Activated effector memory CD4-positive, alpha-beta T cell treated with anti-CD3 and anti-CD28 coated beads, Interleukin-2, amount 50 U/mL, for 16 hours (primary cell): ENCODE measurements at places on chromosomes 12 and 14.

GRCh38 chr14:48735607-48736006, 850.6 kb downstream of the RPS29 start:
- no peak for DNase-seq

DNA sequence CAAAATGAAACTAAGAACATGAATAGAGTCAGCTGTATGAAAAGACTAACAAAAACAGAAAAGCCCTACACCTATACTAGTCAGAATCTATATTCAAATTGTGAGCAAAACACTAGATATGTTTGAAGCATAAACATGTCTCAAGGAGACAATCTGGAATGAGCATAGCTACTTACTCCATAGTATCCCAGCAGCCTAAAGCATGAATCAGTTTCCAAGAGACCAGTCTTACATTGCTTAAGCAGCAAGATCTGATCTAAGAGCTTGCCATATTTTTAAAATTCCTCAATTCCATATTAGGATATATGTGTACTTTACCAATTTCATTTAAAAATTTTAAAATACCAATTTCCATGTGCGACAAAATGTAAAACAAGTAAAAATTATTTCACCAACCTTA, 7.7 kb downstream of the CAPS2 start:
- no peak for DNase-seq

DNA sequence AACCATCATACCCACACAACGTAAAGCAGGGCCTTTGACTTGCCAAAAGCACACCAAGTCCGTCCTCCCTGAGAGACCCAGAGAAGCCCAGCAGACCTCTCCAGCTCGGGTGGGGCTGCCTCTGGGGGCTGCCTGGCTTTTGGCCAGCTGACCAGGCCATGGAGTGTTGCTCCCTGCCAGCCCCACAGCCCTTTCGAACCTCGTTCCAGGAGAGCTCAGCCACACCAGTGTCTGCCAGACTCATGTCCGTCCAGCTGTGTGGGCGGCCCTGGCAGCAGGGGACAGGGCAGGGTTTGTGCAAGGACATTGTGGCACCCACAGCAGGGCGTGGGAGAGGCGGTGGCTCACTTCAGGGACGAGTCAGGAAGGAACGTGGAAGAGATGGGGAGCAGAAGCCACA, 22.6 kb upstream of the IRF2BPL start:
- DNase-seq, result no peak

GRCh38 chr14:68518166-68518565, 274.7 kb downstream of the ZFP36L1 start:
- no peak for DNase-seq

DNA sequence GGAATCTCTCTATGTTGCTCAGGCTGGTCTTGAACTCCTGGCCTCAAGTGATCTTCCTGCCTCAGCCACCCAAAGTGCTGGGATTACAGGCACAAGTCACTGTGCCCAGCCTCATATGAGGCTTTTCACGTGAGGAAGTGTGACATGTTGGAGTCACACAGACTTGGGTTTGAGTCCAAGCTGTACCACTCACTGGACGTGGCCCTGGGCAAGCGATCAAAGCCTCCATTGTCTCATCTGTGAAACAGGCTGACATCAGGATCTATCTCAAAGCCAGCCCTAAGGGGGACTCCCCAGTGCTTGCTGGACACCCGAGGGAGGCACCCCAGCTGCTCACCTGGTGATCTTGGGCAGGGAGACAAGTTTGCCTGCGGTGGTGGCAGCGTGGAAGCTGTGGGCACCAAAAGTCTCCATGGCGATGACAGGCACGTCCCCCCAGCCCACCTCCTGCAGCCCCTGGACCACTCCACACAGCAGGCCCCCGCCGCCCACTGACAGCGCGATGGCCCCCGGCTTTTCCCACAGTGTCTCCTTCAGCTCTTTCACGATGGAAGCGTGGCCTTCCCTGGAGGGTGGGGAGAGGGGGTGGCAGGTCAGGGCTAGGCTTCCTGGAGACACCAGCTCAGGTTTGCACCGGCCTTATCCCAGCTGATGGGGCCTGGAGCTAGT, 6.7 kb downstream of the SDS start:
- no peak for DNase-seq

DNA sequence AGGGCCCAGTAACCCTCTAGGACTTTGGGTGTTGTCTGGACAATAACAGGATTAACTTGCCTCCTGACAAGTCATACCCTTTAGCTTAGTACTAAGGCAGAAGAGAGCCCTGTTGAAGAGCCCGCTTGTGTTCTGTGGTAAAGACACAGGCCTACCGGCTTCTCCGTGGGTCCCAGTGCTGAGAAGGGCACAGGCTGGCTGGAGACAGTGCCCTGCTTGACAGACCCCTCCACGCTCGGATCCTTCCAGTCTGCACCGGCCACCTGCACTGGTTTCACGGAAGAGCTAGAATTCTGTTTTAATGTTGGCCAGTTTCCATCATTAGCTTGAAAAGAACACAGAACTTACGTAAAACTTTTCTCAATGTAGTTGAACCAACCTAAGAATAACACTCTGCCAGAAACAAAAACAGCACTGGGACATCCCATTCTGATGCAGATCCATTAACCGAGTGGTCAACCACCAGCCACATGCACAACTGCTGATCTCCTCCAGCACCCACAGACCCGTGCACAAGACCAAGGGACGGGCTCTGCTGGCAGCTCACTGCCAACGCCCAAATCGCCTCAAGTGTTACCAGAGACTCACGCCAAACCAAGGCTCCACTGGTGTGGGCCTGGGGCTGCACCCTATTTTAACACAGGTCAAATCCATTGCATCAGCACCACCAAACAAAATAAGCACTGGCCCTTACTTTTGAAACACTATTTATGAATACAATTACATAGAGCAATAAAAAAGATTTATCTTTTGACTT, 27.1 kb downstream of the ZFYVE21 start:
- no peak for DNase-seq

DNA sequence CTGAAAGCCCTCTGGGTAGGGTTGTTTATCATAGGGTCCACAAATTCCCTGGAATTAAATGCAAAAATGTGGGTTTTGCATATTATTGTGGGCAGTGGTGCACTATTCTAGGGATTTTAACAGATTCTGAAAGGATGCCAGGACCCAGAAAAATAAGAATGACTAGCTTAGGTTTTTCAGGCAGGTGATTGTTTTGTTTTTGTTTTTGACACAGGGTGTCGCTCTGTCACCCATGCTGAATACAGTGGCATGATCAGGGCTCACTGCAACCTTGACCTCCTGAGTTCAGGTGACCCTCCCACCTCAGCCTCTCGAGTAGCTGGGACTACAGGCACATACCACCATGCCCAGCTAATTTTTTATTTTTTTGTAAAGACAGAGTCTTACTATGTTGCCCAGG, 19.2 kb downstream of the GALNT6 start:
- DNase-seq, result no peak

DNA sequence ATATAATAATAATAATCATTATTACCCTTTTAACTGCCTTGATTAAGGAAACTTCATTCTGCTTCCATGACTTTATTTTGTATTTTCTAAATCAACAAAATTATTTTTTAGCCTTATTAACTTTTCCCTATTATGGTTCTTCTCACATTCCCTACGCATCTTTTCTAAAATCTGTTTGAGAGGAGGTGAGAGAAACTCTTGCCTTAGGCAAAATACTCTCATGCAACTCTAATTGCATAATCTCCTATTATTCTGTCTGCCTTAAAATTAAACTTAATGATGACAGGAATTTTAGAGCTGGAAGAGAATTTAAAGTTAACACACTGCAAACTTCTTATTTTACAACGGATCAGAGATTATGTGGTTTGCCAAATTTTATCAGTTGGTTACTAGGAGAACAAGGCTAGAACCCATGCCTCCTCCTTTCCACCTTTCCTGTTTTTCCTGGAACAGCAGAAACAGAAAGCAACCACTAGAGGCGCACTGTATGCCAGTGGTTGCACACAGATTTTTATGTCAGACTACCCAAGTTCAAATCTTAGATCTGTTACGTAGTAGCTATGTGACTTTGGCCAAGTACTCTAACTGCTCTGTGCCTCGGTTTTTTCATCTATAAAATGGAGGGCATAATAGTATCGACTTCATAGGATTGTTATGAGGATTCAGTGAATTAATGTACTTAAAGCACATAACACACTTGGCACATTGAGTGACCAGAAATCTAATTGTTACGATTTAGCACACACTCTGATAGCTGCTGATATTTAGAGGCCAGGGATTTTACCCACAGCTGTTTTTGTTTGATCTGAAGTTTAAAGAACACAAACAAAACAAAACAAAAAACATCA, 4.3 kb upstream of the BRMS1L start:
- DNase-seq, result no peak

GRCh38 chr12:39287817-39288216, 155.1 kb downstream of the KIF21A start:
- DNase-seq, result no peak

DNA sequence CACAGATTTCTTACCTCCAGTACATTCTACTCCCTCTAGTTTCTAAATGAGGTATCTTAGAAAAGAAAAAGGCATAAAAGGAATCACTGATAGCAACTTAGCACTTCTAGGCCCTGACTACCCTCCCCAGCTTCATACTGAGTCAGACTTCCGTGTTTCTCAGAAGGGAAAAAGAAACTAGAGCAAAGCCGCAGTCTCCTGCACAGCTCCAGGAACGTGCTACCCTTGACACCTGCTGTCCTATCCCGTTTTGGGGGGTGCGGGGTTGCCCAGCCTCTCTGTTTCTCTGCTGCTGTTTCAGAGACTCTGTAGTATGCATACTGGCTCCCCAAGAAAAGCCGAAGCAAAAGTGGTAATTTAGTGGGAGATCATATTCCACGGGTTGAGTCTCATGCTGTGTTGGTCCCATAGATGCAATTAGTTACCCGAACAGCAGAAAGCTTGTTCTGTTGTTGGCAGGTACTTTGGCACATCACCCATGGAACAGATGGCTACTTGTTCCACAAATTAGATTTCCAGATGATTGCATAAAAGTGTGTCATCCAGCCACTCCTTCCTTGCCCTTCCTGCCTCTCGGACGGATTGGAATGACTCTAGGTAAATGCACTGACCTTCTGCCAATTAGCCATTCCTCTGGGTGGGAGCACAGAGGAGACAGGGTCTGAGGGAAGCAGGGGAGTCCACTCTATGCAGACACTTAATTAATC, 438.1 kb downstream of the FUT8 start:
- peak; percentile 84 for DNase-seq

DNA sequence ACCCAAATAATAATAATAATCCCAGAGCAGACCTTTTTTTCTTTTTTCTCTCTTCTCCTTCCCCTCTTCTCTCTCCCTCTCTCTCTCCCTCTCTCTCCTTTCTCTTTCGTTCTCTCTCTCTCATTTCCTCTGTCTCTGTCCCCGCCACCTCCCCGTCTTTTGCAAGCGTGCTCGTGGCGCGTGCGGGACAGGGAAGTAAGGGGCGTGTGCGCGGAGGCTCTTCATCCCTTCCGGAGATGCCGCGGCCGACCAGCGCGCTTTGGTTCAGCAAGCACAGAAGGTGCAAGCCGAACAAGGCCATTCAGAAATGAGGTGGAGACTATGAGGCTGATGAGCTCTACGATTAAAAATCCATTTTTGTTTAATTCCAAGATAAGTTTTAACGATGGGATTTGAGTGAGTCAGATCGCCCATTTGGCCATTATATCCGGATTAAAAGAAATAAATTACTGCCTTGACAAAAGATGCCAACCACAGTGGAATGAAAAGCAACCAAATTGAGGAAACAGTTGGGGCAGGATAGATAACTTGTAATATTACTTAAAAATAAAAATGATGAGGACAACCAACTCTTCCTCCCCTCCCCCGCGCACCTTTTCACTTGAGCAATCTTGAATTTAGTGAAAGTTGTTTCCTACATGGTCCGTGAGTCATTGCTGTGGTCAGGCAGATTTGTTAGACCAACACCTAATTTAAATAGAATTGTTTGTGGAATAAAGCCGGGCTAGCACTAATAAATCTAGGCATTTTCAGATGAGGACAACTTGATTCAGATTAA, 1.2 kb upstream of the AMIGO2 start:
- DNase-seq, result peak; percentile 79

DNA sequence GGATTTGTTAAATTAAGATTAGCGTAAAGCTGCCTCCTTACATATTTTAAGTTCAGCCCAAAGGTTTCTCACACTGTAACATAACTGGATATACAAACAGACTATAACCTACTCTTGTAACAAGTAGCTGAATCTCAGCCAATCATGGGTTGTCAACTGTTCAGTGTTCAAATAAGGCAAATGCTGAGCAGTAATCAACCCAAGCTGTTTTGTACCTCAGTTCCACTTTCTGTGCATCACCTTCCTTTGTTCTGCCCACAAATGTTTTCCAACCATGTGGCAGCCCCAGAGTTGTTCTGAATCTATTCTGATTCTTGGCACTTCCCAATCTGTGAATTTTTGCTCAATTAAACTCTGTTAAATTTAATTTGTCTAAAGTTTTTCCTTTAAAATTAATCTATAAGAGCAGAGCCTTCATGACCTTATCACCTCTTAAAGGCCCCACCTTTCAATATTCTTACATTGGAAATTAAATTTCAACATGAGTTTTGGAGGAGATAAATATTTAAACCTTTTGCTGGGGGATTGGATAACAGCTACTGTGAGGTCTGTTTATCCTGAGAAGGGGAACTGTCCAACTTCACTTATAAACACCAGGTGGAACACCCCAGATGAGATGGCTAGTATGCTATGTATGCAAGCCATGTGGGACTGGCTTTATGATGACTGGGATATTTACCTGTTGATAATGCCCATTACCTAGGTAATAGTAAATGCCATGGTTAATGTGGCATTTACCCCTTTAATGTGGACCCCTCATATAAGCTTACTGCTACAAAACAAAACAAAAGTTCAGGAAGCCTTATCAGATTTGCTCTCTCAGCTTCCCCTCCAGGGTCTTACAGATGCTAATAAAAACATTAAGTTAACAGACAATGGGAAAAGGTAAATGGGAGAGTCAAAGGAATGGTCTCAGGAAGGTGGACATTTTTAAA, 42.2 kb upstream of the ARID2 start:
- no peak for DNase-seq

GRCh38 chr12:88764781-88765480, 184.7 kb upstream of the KITLG start:
- no peak for DNase-seq

DNA sequence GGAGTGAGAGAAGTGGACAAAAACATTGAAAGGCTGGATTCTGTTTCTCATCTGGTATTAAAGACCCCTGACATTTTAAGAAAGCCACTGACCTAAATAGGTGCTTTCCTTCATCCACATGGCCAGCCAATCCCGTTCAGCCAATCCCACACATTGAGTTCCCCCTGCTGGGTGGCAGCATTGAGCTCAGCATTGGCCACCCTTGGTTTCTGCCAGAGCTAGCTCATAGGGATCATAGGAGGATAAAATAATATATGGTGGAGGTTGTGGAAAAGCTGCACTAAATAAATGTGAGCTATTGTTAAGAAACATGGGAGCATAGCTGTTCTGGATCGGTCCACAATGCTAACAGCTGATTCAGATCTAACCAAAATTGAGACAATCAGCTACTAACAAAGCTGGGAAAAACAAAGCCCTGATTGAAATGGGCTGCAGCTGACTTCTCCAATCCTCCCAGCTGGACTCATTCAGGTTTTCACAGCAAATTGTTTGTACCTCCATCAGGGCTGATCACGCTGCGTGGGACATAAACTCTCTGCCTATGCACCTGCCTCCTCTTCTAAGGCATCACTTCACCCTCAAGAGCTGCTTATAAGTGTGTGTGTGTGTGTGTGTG, 256.5 kb downstream of the EMP1 start:
- DNase-seq, result no peak
